ENCODE measurements at places on chromosomes 2 and 18.

GRCh38 chr18:48844271-48844670 lies 106.5 kb downstream of the SMAD7 start:
- DNase-seq, result no peak

- DNase-seq, result no peak
These were observed 27.0 kb downstream of the RPRM start for GRCh38 chr2:153451611-153452010.

GRCh38 chr2:152379089-152379488 lies 44.1 kb downstream of the FMNL2 start:
- DNase-seq, result no peak

- no peak for DNase-seq
These were observed 33.3 kb upstream of the NRXN1 start for GRCh38 chr2:51065276-51065675.

DNA sequence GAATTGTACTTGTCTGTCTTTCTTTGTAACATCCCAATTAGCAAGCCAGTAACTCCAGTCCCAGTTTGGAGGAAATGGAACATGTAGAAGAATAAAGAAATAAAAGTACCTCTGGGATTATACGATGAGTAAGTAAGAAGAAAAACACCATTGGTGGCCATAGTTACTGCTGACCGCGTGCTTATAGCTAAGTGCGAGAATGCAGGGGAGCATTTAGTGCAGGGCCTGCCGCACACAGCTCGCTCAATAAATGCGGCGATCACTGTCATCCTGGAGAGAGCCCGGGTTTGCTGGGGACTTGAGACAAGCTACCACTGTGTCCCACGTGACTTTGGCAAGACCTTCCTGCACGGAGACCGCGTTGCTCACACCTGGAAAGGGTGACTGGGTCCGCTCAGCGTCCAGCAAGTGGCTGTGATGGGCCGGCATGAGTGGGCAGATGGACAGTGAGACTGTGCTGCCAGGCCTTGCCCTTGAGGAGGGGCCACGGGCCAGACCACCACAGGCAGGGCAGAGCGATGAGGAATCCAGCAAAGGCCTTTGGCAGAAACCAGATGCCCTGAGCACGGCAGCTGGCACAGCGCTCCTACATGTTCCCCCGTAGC lies 54.8 kb downstream of the ADI1 start:
- no peak for DNase-seq

DNA sequence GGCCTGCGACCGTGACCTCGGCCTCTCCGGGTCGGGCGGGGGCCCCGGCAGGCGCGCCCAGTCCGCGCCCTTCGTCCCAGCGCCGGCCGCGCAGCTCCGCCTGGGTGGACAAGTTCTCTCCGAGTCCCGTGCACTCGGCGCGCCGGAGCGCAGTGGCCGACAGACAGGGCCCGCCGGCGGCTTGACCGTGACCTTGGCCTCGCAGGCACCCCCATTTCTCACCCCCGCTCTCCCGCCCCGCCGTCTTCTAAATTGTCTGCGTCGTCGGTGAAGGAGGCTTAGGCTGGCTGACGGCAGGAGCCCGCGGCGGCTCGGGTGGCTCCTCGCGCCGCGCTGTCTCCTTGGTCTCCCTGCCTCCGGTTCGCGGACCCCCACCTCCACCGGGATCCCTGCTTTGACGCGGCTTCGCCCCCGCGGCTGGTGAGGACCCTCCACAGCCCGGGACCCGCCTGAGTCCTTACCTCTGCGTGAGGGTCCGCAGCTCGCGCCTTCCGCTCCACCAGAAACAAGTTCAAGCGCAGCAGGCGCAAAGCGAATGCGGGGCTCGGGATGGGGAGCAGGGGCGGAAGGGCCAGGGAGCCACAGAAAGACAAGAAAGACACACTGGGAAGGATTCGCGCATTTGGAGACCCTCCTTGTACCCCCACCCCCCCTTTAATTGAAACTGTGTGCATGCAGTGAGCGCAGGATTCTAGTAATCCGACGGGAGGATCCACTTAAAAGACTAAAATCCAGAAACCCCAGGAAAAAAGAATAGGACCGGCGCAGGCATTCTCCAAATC lies 4.0 kb downstream of the PTGR3 start:
- no peak for DNase-seq
